ENCODE measurements at places on chromosomes 5 and 9.

DNA sequence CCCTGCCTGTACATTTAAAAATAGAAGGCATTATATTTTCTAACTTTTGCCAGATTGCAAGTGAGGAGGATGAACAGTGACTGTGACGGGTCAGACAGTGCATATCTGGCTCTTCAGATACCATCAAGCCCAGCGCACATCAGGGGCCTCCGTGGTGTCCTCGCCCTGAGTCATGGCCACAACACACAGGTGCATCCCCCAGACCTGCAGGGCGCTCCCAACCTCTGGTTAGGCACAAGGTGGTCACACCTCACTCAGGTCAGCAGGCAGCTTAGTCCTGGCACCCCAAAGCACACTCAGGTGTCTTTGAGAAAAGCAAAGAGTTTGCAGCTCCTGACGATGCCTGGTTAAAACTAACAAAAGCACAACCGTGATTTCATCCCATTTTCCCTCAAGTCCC is 28.6 kb downstream of the IRX2 start:
- DNase-seq: no peak

GRCh38 chr5:103706939-103707682 is 144.5 kb upstream of the NUDT12 start:
- no peak for DNase-seq

DNA sequence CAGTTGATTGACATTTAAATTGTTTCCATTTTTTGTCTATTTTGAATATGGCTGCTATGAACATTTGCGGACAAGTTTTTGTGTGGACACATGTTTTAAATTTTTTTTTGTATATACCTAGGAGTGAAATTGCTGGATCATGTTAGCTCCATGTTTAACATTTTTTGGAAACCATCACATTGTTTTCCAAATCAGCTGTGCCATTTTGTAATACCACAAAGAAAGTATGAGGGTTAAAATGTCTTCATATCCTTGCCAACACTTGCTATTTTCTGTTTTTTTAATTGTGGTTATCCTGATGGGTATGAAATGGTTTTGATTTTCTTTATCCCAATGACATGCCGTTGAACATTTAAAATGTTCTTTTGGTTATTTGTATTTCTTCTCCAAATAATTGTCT is 52.1 kb downstream of the CARTPT start:
- no peak for DNase-seq

DNA sequence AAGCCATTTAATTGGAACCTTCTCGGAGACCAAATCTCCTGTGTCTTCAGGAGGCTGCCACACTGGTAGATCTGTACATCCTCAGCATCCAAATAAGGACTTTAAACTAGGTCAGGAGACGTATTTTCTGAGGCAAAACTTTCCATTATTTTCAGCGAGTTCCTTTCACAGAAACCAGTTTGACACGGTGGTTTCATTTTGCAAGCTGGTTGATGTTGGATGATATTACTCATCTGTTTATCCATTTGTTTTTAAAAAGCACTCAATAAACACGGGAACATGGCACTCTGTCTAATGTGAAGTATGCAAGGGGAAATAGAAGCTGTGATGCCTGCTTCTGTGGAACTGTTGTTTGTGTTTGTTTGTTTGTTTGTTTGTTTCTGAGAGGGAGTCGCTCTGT is 199.6 kb downstream of the ERCC6L2 start:
- no peak for DNase-seq

GRCh38 chr5:141084487-141084989 is 9.9 kb upstream of the PCDHB2 start:
- peak; percentile 6 for DNase-seq

GRCh38 chr5:88691945-88692868 is 190.8 kb downstream of the MEF2C start:
- DNase-seq: no peak
